Activated CD4-positive, CD25-positive, alpha-beta regulatory T cell treated with anti-CD3 and anti-CD28 coated beads, Interleukin-2, amount 50 U/mL, for 24 hours (primary cell): ENCODE measurements at places on chromosomes 12 and 14.

DNA sequence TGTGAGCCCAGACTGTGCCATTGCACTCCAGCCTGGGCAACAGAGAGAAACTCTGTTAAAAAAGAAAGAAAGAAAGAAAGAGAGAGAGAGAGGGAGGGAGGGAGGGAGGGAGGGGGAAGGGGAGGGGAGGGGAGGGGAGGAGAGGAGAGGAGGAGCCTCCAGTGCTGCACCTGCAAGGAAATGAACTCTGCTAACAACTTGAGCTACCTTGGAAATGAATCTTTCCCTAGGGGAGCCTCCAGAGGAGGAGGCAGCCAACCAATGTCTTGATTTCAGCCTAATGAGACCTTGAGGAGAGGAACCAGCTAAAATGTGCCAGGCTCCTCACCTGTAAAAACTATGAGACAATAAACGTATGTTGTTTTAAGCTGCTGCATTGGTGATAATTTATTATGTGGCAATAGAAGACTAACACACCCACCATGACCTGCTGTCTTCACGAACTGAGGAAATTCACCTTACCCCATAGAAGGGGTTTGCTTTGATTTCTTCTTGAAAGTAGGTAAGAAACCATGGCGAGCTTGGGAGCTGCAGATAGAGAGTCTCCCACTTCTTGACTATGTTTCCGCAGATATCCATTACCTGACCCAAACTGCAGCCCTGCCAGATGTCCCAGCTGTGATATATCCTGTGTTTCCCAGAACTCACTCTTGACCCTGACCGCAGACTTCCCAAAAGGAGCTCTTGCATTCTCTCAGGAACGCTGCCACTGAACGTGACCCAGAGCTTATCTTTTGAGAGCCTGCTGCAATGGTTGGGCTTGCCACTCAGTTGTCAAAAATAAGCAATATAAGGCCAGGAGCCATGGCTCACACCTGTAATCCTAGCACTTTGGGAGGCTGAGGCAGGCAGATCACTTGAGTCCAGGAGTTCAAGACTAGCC, 31.5 kb upstream of the TMPO start:
- ATAC-seq, result no peak

DNA sequence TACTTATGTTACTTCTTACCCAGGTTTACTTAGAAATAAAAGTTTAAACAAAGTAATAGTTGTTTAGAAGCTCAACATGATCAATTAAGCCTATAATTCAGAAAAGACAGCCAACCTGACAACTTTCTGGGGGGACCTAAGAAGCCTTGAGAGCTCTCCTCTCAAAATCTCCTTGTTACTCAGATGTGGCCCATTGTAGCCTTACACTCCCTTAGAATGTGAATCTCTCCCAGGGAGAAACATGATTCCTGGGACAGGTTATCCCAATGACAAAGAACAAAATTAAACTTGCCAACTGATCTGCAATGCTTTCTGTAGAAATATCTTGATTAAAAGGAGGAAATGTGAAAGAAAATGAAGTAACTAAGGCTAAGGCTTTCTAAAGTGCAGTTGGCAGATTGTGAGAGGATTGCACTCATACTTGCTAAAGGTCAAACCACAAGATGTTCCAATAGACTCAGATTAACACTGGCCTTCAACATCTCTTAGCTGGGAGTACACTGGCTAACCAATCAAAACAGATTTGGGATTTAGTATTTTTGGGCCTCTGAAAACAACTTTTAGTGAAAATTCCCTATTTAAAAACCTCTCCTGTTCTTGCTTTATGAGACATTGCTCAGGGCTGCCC, 72.3 kb upstream of the TMX1 start:
- ATAC-seq, result no peak

GRCh38 chr12:128267131-128267622, at the start of gene TMEM132C:
TSS of gene TMEM132C (plus strand) at chr12:128267170. CDS start at chr12:128267403, 233 bp downstream.
- no peak for ATAC-seq

DNA sequence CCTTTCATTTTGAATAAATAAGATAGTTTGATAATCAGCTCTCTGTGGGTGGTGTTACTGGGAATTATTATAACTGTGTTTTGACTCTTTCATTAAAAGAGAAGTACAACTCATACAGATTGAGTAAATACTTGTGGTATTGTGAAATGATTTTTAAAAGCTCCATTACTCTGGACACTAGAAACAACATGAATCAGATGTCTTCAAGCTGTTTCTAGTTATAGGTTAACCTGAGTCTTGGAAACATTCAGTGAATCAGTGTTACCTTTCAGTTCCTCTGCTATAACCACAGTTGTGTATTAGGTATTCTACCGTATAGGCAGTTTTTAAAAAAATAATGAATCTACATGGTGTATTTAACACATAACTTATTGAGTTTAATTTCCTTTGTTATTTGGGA, 128.4 kb upstream of the SSTR1 start:
- ATAC-seq, result peak; percentile 82

DNA sequence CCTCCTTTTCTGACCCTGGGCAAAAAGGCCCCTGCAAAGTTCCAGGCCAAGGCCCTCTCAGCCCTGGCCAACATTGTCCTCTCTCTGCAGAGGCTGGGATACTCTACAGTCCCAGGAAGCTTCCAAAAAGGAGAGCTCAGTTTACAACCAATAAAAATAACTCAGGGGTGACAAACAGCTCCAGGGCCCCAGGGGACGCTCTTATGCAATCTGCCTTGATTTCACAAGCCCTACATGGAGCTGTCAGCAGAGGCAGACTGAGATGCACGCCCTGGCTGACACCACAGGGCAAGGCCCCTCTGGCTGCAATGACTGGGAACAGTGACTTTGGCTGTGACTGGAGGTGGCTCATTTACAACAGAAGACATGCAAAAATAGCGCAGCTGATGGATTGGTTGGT, 129.0 kb upstream of the MED13L start:
- ATAC-seq, result no peak

DNA sequence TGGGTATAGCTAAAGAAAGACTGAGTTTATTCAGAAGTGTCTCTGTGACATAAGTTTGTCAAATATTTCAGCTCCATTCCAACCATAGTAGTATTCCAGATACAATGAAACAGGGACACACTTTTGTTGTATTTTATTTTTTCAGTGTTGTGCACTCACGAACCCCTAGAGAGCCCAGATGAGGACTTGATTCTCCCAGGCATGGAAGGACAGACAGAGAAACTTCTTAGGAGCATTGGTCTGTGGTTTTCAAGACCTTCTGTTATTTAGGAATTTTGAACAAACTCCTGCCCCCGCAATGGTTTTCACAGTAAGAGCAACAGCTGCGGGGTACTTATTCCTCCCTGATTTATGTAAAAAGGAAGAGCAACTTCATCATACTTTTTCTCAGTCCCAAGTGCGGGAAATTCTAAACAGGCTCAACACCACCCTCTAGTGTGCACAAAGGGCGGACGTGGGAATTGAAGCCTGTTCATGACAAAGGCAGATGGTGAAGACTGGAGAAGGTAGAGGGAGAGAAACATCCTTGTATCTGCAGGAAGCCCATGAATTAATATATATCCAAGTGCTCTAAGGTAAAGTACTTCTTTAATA, 147.6 kb downstream of the PAH start:
- peak; percentile 36 for ATAC-seq

DNA sequence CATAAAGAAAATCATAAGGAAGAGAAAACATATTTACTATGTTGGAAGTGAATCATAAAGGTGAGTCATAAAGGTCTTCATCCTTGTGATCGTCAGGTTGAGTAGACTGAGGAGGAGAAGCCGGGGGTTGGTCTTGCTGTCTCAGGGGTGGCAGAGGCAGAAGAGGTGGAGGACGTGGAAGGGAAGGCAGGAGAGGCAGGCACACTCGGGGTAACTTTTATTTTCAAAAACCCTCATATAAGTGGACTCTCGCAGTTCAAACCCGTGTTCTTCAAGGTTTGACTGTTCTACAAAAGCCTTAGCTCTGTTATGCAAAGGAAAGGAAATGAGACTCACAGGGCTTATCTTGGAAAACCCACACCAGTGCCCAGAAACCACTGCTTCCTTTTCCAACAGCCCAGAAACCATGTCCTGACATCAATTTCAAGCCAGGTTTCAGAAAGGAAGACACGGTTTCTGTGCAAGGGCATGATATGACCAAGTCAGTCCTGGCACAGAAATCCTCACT, 14.0 kb downstream of the SMCO2 start:
- peak; percentile 54 for ATAC-seq

DNA sequence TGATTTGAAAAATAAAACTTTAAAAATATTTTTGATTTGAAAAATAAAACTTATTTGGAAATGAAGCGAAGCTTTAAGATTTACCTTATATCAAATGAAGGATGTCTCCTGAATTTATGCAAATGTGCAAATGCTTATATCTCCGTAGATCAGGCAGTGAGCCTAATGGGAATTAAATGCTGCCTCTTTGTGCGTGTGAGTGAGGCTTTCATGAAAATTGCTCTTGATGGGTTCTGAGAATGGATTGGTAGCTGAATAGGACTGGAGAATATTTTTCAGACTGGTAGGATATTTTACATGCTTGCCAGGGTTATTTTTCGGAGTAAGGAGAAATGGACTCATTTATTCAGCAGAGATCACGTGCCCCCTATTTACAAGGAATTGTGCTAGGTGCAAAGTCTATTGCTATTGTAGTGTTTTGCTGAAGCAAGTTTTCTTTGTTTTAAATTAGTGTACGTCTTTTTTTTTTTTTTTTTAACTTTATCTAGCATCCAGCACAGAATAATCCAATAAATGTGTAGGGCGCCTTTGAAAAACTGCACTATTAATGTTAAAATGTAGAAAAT, 2.4 kb downstream of the VRK1 start:
- no peak for ATAC-seq

DNA sequence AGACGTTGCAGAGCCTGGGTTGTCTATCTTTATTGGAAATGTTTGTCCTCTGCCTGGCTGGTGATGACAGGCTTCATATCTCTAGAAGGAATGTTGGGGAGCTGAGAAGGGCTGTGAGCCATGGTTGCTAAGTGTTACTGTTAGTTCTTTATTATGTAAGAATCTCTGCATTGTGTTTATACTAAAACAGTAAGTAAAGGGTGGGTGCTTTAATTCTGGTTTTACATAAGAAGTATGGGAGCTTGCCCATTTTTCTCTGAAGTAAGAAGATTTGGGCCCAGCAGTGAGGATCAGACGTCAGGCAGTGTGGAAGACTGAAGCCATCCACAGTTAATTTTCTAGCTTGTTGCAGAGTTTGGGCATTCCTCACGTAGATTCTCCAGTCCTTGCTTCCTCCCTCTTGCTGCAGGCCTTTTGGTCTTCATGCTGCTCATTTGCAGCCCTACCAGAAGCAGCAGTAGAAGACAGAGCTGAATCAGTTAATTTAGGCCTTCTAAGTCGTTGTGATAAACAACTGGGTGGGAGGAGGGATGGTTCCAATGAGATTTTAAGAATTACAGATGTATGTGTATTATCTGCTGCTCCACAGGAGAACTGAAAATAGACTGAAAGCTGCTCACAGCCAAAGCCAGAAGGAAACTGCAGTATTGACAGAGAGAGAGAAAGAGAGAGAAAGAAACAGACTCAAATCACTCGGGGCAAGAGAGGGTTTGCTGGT, 21.4 kb downstream of the WNT5B start:
- no peak for ATAC-seq

DNA sequence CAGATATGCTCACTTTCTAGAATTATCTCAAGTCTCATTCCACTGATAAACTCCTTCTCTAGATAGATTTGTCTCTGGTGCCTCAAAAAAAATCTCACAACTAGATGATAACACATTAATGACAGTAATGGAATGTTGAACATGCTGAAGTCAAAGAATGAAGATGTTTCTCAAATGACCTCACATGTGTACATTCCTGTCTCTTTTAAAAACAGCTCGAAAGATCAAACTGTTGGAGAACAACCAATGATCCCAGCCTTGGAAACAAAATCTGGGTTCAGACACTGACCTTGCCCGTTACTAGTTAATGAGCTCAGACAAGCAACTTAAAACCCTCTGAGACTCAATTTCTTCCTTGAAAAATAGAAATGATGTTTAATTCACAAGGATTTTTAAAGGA, 44.7 kb upstream of the KCNJ8 start:
- no peak for ATAC-seq

GRCh38 chr12:14066021-14066420, 84.6 kb upstream of the GRIN2B start:
- no peak for ATAC-seq

DNA sequence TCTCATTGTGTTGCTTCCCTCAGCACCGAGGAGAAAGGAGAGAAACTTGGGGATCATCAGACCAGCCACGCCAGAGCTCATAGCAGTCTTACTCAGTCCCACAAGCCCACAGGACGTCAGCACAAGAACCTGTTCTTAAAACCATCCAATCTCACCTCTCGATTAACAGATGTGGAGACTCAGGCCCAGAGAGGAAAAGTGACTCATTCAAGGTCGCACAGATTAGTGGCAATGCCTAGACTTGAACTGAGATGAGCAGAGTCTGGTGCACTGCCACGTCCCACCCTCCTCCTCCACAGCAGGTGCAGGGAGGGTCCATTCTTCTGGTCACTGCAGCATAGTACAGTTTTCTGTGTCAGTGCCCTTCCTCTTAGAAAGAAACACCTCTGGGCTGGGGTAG, 154.9 kb upstream of the PZP start:
- ATAC-seq, result peak; percentile 54

DNA sequence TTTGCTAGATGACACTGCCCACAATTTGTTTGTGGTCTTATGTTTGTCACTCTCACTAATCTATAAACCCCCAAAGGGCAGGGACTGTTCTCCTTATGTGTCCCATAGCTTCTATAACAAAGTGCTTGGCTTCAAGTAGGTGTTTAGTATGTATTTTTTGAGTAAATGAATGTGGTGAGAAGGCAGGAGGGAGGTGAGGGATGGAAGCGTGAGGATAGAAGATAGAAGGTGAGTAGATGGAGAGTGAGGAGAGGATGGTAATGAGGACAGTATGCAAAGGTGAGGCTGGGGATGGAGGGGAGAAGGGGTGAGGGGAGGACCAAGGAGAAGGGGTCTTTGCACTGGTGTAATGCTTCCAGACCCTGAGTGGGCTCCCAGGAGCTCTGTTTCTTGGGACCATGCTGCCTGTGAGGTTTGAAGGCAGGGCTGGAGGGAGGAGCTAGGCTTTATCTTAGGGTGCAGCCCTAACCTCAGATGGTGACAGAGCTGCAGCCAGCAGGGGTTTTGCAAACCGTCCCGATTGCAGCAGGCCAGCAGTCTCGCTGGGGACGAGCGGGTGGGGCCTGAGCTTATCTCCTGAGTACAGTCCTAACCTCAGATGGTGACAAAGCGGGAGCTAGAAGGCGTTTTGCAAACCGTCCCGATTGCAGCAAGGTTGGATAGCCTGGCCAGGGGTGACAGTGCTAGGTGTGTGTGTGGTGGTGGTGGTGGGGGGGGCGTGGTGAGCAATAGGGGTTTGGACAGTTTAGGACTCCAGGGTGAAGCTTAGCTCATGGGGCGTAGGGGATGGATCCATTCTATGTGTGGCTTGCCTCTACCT, 6.5 kb downstream of the CEBPE start:
- no peak for ATAC-seq

GRCh38 chr12:45426294-45426693, 210.4 kb downstream of the ANO6 start:
- no peak for ATAC-seq

- ATAC-seq, result peak; percentile 74
Measured at GRCh38 chr12:88391556-88391955, 188.7 kb downstream of the KITLG start.

DNA sequence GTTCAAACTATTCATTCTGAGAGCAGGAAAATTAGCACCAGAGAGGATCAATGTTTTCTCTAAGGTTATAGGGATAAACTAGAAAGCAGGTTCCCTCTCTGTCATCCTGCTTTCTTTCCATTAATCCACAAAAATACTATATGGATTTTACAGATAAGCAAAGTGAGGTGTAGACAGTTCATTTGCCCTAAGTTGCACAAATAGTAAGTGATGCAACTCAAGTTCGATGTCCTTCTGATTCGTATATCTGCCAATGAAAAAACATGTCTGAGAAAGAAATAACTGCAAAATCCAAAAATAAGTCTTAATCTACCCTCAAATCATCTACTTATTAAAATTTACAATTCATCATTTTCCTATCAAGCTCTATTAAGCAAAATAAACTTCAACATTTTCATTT, 254.6 kb upstream of the USP15 start:
- no peak for ATAC-seq
